ENCODE measurements at places on chromosomes 13 and 19.

DNA sequence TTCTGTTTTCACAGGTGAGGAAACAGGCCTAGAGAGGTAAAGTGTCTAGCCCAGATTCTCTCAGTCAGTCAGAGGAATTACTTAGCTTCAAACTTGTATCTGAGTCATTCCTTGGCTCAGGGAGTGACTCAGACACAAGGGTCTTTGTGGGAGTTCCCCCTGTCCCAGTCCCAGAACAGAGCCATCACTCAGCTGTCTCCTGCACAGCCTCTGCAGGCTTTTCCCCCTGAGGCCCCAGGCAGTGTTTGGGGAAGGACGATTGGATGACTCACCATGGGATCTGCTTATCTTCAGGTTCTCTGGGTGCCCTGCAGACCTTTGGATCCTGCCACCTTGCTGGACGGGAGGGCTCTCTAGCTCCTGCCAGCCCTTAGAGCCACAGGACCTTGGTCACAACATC is 13.2 kb downstream of the ZNF793 start:
- DNase-seq, result no peak

DNA sequence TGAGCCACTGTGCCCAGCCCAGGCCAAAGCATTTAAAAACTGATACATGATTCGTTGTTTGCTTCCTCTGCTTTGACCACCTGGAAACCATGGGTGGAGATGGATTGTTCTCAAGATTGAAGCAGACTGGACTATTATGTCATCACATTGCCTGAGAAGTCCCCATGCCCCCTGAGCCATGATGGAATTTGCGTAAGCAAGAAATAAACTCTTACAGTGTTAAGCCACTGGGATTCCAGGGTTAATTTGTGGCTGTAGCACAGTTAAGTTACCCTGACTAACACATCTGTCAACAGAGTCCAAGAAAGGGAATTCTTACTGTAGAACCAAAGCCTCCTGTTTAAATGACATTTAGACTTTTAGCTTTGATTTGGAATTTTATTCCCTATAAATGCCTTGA is 19.4 kb upstream of the DHRS12 start:
- no peak for DNase-seq

DNA sequence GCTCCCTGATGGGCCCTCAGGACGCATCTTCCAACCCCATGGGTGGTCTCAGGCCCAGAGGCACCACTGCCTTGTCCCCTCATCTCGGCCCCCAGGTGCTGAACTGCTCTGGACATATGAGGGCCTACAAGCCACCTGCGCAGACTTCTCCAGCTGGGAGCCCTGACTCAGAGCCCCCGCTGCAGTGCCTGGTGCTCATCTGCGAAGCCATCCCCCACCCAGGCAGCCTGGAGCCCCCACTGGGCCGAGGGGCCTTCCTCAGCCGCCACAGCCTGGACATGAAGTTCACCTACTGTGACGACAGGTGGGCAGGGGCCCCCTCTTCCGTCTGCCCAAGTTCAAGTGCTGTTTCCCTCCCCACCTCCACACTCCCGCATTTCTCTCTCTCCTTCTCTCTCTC is 12.2 kb downstream of the HIF3A start:
- no peak for DNase-seq

DNA sequence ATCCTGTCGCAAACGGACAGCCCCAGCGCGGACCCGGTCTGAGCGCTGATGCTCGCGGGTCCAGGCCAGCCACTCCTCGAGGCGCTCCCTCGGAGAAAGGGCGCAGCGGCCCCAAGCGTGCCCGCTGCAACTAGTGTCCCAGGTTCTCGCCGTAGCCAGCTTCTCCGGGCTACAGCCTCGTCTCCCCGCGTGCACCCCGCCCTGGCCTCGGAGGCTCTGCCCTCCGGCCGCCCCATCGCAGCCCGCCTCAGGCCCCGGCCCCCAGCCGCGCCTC is 487 bp downstream of the FLT1 start:
- no peak for DNase-seq

Measured in GM12864 (cell line).